Vagina (tissue), 2 donors: ENCODE measurements at places on chromosomes 2 and 18.

DNA sequence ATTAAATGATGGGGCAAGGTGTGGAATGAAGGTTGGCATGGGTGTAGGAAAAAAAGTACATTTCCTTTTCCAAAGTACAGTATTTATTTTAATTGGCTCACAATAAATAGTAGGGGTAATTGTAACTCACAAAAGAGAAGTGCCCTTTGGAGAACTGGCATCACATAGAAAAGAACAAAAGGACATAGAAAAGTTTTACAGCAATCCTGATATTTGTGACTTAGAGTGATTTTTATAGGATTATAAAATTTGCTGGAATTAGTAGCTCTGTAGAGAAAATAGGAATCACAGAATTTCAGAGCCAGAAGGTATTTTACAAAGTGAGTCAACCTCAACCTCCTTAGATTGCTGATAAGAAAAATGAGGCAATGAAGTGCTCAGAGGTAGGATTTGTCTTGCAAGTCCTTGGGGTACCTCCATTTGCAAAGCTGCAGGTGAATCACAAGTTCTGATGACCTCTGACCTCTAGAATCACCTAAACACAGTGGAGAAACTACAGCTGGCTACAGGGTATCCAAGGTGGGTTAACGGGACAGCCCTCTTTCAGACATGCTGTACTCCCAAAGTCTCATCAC lies 133.6 kb downstream of the SOCS6 start:
- no peaks in the 10 kb centered on the region for H3K27me3 ChIP-seq
- H3K36me3 ChIP-seq: no peaks in the 10 kb centered on the region
- no peak for DNase-seq
- H3K4me1 ChIP-seq: peaks cover 36% of the 10 kb centered on the region
- peak overlapping the region; percentile 43 for H3K27ac ChIP-seq
- H3K4me3 ChIP-seq: no peak overlapping the region

GRCh38 chr2:212547716-212548454 lies 9.3 kb upstream of the ERBB4 start:
- H3K27me3 ChIP-seq: no peaks in the 10 kb centered on the region
- no peak for DNase-seq
- no peak overlapping the region for H3K4me3 ChIP-seq

GRCh38 chr2:3728104-3729054 lies 25.0 kb downstream of the DCDC2C start:
- no peaks in the 10 kb centered on the region for H3K4me1 ChIP-seq
- H3K4me3 ChIP-seq: no peak overlapping the region
- H3K27ac ChIP-seq: no peak overlapping the region

- no peaks in the 10 kb centered on the region for H3K27me3 ChIP-seq
- no peak for DNase-seq
Observed at GRCh38 chr2:41432459-41432858, 615.4 kb upstream of the PKDCC start.

DNA sequence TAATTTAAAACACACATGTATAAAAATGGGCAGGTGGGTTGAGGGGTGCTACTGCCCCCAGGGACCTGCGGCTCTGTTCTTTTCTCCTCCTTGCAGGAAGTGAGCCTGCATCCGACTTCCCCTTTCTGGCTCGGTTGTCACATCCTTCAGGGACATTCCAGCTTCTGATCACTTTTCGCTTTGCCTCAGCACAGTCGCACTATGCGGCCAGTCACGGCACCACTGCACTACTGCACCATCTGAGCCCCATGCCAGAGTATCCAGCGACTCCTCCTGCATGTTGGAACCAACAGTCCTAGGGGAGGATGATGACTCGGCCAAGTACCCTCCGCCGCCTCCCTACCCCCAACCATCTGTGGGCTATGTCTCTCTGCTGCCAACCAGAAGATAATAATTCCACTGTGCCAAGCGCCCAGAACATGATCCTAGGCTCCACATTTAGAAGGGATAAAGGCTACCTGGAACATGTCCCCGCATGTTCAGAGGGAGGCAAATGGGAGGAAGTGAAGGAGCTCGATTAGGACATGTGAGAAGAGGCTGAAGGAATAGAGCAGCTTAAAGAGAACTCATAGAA lies 17.6 kb downstream of the CDC42EP3 start:
- peaks cover 55% of the 10 kb centered on the region for H3K4me1 ChIP-seq
- H3K27ac ChIP-seq: peak overlapping the region; percentile 47
- H3K36me3 ChIP-seq: no peaks in the 10 kb centered on the region
- no peak for DNase-seq
- no peak overlapping the region for H3K4me3 ChIP-seq
- H3K27me3 ChIP-seq: no peaks in the 10 kb centered on the region

DNA sequence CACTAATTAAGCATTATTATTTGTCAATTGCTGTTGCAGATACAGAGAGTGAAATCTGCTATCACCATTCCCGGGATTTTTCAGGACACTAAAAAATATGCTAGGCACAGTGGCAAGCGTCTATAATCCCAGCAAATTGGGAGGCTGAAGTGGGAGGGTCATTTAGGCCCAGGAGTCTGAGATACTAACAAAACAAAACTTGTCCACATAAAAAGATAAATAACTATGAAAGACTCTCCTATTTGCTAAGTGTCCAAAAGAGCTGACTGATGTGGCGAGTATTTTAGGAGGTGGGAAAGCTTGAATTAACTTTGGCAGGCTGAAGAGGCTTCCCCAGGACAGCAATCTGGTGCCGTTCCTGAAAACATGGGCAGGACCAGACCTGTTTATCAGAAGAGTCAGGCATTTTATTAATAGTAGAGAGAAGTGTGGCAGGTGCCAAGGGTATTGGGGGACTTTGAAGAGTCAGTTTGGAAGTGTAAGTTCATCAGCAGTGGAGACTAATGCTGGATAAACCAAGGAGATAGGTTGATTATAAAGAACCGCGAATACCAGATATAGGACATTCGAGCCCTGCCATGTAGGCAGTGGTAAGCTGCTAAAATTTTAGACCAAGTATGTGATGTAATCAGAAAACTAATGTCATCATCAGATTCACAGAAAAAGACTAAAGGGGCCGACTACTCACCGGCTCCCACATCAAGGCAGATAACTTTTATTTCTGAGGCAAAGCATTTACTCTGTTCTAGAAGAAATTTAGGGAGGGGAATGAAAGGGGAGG lies 201.8 kb downstream of the EPHA4 start:
- H3K27ac ChIP-seq: no peak overlapping the region
- no peaks in the 10 kb centered on the region for H3K27me3 ChIP-seq
- H3K4me1 ChIP-seq: no peaks in the 10 kb centered on the region
- H3K4me3 ChIP-seq: no peak overlapping the region

DNA sequence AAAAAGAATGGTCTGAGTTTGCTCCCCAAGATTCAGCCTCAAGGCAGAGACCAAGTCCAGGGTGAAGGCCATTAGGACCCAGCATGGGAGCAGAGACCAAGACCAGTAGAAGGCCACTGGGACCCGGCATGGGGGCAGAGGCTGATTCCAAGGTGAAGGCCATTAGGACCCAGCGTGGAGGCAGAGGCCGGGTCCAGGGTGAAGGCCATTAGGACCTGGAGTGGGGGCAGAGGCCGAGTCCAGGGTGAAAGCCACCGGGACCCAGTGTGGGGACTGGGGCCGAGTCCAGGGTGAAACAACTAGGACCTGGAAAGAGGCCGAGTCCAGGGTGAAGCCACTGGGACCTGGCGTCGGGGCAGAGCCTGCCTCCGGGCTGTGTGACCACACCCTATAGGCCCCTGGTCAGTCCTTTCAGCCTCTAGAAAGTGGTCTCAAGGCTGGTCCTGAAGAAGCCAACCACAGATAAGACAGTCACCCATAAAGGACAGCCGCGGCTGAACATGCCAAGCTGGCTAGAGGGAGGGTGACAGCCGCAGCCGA lies 113.8 kb upstream of the SALL3 start:
- H3K27me3 ChIP-seq: no peaks in the 10 kb centered on the region
- no peaks in the 10 kb centered on the region for H3K4me1 ChIP-seq

DNA sequence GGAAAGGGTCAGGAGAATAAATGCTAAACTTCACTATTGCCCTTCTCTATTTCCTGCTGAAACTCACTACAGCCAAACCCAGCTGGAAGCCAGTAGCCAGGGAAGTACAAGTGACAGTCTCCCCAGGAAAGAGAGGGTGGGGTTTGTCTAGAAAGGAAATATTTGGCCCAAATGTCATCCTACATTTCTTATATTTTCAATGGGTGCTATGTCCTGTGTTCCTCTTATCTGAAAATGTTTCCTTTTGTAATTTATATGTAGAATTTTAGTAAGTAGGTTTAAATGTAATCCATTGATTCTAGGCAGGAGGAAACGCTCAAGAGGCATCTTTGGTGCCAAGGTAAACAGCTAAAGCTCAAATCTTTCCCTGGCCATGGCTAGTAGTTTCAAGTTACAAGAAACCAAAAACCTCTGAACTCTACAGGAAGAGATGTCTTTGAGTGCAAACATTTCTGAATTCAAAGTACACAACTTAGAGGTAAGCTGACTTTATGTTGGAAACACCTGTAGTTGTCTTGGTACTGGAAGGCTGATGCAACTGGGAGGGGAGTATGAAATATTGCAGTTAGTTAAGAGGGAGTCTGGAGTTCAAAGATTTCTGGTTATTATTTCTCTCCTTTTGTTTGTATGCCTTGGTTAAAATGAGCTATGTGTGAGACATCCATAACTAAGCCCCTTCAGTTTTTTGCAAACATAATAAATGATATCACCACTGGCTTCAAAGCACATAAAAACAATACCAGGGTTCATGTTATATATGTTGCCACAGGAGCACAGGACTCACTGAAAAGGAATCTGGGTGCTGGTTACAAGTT lies 356.1 kb upstream of the ZC3H15 start:
- DNase-seq: no peak
- no peak overlapping the region for H3K4me3 ChIP-seq
- no peak overlapping the region for H3K27ac ChIP-seq
- H3K27me3 ChIP-seq: no peaks in the 10 kb centered on the region
- no peaks in the 10 kb centered on the region for H3K4me1 ChIP-seq

GRCh38 chr2:23283653-23284052 lies 101.3 kb upstream of the KLHL29 start:
- H3K4me1 ChIP-seq: peaks cover 32% of the 10 kb centered on the region
- H3K36me3 ChIP-seq: no peaks in the 10 kb centered on the region
- no peaks in the 10 kb centered on the region for H3K27me3 ChIP-seq

GRCh38 chr18:50638884-50639420 lies 79.1 kb downstream of the MAPK4 start:
- DNase-seq: no peak
- no peak overlapping the region for H3K4me3 ChIP-seq
- no peak overlapping the region for H3K27ac ChIP-seq
- no peaks in the 10 kb centered on the region for H3K27me3 ChIP-seq

DNA sequence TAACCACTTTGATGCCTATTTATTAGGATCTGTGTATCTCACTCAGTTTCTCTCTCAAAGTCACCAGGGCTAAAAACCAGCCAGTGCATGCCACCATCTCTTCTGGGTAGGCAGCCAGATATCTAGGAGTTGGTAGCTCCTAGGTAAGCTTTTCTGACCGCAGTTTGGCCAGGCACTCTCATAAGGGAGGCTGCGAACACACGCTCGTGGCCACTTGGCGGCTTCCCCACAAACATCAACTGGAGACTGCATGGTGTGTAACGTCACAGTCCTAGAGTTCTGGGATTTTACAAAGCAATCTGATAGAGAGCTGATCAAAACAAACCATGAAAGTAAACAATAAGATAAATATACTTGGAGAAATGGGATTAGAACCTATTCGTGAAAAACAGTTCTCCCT lies 424.3 kb upstream of the ACVR2A start:
- no peaks in the 10 kb centered on the region for H3K36me3 ChIP-seq
- no peak overlapping the region for H3K4me3 ChIP-seq
- no peaks in the 10 kb centered on the region for H3K27me3 ChIP-seq
- no peak for DNase-seq
- no peak overlapping the region for H3K27ac ChIP-seq

GRCh38 chr2:80303006-80303908 lies 1.3 kb downstream of the LRRTM1 start:
- no peaks in the 10 kb centered on the region for H3K27me3 ChIP-seq
- no peak overlapping the region for H3K4me3 ChIP-seq
- H3K36me3 ChIP-seq: no peaks in the 10 kb centered on the region
- H3K27ac ChIP-seq: no peak overlapping the region
- DNase-seq: no peak

DNA sequence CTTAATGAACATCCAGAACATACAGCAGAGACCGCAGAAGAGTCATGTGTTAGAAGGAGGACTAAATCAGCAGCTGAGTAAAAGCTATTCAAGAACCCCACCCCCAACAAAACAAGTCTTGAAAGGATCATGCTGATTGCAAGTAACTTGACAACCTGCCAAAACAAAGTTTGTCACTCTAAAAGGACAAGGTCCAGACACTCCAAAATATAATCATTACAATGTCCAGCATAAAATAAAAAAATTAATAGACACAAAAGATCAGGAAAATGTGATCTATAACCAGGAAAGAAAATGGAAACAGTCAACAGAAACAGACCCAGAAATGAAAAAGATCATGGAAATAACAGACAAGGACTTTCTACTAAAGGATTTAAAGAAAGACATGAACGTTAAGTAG lies 28.5 kb downstream of the CCDC88A start:
- H3K4me1 ChIP-seq: no peaks in the 10 kb centered on the region
- H3K27me3 ChIP-seq: no peaks in the 10 kb centered on the region
- no peak overlapping the region for H3K27ac ChIP-seq
- no peak overlapping the region for H3K4me3 ChIP-seq
- no peaks in the 10 kb centered on the region for H3K36me3 ChIP-seq
- no peak for DNase-seq

DNA sequence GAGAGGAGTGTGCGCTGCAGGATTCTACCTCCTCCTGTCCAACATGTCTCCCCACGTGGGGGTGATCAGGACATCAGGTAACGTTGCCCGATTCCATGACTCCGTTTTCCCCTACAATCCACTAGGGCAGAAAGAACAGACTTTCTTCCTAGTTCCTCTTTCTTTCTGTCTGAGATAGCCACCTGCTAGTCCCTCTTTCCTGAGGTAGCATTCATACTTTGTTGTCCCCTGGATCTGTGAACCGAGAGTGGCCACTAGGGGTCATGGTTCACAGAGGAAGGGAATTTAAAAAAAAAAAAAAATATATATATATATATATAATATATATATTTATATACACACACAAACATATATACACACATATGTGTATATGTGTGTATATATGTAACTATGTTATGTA lies 210.0 kb upstream of the ZNF521 start:
- H3K4me3 ChIP-seq: no peak overlapping the region
- no peaks in the 10 kb centered on the region for H3K27me3 ChIP-seq
- no peak for DNase-seq
- H3K36me3 ChIP-seq: no peaks in the 10 kb centered on the region
- no peak overlapping the region for H3K27ac ChIP-seq

DNA sequence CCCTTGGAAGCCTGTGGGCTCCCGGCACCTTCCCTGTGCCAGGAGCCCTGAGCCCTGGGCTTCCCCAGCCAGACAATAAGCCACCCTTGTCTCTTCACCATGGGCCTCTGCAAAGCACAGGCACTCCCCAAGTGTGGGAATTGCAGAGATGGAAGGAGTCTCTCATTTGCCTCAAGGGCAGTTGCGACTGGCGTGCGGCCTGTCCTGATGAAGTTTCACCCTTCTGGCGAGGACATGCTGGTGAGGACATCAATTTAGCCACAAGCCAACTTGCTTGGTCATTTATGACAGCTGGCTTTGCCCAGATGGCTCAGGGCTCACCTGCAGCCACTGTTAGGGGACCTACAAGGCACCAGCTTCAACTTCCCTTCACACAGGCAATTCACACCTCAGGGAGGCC lies 180.2 kb downstream of the ANAPC1 start:
- no peak overlapping the region for H3K27ac ChIP-seq
- DNase-seq: no peak
- H3K4me3 ChIP-seq: no peak overlapping the region
- H3K36me3 ChIP-seq: no peaks in the 10 kb centered on the region
- no peaks in the 10 kb centered on the region for H3K27me3 ChIP-seq
